ENCODE measurements at places on chromosomes 6 and 20.

DNA sequence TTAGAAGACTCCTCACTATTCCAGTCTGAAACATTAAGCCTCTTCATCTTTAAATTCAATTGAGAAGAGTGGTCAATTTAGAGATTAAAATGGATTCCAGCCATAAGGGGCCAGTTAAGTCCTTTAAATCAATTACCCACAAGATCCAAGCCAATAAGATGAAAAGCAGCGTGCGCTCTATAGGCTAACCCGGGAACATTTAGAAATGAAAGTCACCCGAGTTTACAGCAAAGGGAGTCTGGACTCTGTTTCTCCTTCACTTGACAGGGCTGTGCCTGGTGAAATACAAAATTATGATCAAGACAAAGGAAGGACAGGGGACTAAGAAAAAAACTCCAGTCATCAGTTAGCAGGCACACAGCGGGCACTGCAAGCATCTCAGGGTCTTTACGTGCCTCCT lies 393.7 kb downstream of the QKI start:
- no peak for DNase-seq

DNA sequence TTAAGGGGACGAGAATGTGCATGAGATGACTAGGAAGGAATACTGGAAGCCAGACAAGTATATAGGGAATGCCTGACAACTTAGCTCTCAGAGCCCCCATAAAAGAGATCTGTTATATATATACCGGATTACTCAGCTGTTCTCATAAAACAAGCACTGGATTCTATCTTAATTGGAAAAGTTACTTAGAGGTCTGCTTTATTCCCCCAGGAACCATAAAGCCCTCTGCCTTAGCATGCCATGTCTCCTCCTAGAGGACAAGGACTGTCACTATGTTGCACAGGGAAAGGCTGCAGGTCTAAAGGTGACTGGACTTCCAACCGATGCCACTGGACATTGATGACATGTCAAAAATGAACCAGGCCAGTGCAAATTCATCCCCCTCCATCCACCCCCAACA lies 6.4 kb downstream of the EXOC2 start:
- DNase-seq, result no peak

- no peak for DNase-seq
Measured at GRCh38 chr6:64113704-64114103, 478.1 kb downstream of the PHF3 start.

DNA sequence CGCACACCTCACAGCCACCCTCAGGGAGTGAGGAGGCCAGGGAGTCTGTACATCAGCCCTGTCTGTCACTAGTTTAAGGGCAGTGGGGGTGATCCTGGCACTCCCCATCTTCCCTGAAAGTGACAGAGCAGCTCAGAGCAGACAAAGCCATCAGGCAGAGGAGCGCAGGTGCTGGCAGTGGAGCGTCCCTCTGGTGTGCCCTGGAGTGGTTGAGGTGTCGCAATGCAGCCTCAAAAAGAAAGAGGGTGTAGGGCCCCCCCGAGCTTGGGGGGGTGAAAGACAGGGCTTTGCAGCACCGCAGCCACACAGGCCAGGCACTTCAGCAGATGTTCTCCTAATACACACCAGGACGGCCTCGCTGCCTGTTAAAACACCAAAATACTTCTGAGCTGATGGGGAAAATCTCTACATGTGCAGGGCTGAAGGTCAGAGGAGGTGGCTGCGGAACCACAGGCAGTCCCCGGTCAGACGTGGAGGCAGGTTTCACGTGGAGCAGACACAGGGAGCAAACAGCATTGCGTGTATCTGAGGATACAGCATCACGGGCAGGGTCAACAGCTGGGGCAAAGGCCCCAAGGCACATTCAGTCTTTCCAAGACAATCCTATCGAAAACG lies 69.5 kb downstream of the PREX1 start:
- DNase-seq, result no peak

DNA sequence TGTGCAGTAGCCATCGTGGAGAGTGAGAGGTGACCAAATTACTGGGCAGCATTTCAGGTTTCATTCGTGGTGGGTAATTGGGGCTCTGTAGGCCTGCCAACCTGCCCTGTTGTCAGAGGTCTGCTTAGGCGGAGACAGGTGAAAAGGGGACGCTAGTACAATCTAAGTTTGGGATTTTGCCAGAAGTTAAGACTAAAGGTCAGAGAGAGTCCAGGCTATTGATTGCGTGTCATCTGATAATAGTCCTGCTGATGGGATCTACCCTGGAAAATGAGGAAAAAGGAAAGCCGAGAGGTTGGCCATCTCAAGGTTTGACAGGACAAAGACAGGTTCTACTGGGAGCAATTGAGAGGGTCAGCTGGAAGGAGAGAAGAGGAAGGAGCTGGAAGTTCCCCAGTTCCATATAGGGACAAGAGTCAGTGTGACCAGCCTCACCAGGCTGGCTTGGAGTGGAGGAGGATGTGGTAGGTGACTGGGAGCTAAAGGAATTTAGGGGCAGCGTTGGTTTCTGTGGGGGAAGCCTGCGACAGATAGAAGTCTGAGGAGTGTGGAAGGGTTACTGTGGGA lies 10.9 kb downstream of the ARFGEF2 start:
- DNase-seq, result peak; percentile 85

GRCh38 chr6:112325444-112325843 lies 21.7 kb upstream of the RFPL4B start:
- DNase-seq, result no peak

GRCh38 chr6:112181130-112181529 lies 73.2 kb downstream of the LAMA4 start:
- DNase-seq, result no peak

GRCh38 chr20:55761100-55761499 lies 244.2 kb downstream of the CBLN4 start:
- no peak for DNase-seq

GRCh38 chr6:33737267-33738026 lies 9.3 kb downstream of the IP6K3 start:
- DNase-seq, result no peak

- no peak for DNase-seq
Measured at GRCh38 chr6:149990661-149991471, 27.1 kb downstream of the ULBP1 start.

DNA sequence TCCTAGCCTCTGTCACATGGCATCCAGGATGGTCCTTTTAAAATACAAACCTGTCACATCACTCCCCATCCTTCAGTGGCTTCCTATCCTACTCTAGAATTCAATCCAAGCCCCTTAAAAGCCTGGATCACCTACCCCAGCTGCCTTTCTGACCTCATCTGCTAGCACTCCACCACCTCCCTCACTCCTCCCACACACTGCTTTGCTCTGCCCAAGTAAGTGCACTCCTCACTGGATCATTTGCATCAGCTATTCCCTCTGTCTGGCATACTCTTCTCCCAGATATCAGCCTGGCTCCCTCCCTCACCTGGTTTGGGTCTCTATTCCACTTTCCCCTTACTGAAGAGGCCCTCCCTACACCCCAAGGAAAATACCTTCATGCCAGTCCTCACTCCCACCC lies 10.5 kb downstream of the C6orf136 start:
- no peak for DNase-seq

GRCh38 chr6:35044761-35045421 lies 96.2 kb downstream of the TCP11 start:
- no peak for DNase-seq

DNA sequence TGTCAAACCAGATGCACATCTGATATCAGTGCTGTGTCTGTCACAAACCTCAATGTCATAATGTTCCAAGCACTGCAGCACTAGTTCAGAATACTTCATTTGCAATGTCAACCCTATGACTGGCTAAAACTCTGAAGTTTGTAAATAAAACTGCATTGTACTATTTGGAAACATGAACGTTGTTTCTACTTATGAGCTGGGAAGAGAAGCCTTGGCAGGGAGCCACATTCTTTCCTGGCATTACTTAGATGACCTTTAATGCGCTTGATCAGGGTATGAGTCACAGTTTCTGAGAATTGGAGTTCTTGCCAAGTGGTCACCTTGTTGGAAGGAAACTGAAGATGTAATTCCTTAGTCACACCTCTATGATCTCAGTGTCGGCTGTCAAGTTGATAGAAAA lies 664.8 kb upstream of the MMS22L start:
- peak; percentile 97 for DNase-seq

DNA sequence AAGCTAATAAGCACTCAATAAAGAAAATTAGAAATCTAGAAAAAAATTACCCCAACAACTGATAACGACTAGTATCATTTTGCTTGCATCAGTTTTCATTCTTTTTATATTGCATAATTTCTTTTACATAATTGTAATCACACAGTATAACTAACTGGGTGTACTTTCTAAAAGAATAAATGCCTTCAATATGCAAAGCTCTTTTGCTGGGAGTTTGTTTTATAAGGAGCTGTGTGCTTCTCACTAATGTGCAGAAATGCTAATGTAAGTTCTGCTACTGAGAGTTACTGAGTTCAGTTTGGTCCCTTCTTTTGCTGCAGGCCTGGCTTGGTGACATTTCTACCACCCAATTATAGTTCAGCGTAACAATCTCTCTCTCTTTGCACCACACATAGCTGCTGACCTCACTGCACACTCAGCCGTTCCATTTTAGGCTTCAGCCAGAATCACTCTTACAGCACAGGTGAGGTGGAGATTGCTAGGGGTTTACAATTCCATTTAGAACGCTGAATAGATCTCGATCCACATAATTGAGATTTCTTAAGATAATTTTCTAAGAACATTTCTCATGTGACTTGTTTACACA lies 20.9 kb upstream of the KLHL31 start:
- DNase-seq, result no peak

GRCh38 chr6:169577974-169578373 lies 123.9 kb downstream of the WDR27 start:
- no peak for DNase-seq

- no peak for DNase-seq
Measured at GRCh38 chr20:40181676-40182075, 507.4 kb downstream of the MAFB start.

DNA sequence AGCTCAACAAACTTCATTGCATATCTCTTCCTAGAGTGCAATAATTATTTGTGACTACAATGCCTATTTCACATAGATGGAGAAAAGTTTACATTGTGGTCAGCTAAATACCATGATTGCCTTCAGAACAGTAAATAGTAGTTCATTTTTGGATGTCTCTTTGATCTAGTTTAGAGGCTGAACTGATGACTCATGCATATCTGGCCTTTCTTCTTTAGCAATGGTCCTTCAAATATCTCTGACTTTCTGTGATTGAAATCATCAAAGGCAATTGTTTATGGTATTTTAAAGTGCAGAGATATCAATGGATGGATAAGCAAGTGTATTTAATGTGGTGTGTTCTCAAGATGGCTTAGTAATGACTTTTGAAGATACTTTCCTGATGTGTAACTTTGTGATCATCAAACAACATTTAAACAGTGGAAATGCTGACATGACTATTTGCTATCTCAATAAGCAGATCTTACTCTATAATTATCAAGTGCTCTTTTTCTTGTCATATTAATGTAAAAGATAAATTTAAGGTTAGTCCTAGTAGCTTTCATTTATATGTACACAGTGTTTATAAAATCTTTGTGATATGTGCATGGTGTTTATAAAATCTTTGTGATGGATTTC lies 523.7 kb upstream of the SLC35B3 start:
- no peak for DNase-seq

- no peak for DNase-seq
Measured at GRCh38 chr6:136036601-136037000, 185.1 kb downstream of the PDE7B start.

GRCh38 chr6:56840467-56841380 lies 114.2 kb upstream of the BEND6 start:
- peak; percentile 86 for DNase-seq

DNA sequence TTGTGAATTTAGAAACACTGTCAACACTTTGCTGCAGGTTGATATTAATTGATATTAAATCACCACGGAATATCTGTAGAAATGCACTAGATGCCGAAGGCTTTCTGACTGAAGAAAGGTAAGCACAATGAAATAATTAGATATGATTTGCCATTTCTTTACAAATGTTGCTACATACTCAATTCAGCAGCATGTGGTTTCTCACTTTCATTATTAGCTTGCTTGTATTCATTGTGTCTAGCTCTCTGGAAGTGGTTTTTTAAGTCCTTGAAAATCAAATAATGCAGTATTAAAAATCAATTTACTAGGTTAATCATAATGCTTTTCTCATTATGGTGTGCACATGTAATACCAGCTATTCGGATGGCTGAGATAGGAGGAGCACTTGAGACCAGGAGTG lies 231.3 kb upstream of the MARCKS start:
- no peak for DNase-seq

- DNase-seq, result peak; percentile 57
Measured at GRCh38 chr20:37406010-37406998, 60.4 kb downstream of the SRC start.

DNA sequence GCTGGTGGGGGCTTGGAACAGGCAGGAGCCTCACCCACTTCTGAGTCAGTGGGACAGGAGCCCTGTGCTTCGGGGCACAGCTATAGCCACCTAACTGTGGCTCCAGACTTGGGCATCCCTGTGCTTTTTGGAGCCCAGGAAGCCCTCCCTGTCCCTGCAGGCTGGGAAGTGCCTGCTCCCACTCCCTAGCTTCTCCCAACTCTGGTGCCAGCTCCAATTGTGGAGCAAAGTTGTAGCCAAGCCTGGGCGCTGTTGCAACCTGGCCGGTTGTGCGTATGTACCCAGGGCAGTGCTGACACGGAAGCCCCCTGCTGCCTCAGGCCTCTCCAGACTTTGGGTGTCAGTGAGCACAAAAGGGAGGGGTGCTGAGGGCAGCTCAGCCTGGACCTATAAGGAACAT lies 601.7 kb upstream of the GJE1 start:
- no peak for DNase-seq

- no peak for DNase-seq
Measured at GRCh38 chr6:127618729-127619128, 41.8 kb downstream of the C6orf58 start.

DNA sequence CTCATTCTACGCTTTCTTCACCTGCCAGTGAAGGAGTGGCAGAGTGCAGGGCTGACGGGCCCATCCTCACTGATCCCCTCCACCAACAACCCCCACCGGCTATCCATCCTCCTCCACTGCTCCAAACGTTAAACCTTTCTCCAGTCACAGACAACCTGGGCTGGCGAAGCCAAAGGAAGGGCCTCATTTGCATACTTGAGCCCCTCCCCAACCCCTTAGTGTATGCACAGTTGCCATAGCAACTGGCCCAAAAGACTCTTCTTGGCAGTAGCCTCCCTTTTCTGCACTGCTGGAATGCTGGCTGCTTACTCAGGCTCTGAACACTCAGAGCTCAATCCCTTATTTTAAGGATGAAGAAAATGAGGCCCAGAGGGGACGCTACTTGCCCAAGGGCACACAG lies 130.3 kb downstream of the GRM4 start:
- DNase-seq, result no peak

DNA sequence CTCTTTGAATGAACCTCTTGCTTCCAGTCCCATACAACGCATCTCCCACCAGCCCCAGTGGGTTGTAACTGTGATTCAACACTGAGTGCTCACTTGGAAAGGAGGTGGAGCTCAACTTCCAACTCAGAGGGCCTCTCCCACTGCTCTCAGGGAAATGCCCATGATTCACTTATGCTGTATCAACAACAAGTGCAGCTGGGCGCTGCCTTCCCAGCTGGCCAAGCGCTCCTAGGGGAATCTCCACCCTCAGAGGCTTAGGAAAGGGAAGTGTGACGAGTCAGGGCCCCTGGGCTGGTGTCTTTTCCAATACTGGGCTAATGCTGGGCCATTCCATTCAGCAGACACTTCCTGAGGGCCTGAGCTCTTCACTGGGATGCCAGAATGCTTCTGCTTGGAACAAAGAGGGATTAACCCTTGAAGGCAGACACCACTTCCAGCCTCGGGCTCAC lies 8.1 kb upstream of the OCSTAMP start:
- peak; percentile 96 for DNase-seq
